ENCODE measurements at places on chromosomes 13 and 19.

- DNase-seq = no peak
Observed at GRCh38 chr13:83547043-83547442, 335.2 kb downstream of the SLITRK1 start.

- no peak for DNase-seq
Observed at GRCh38 chr13:106986687-106987426, 418.9 kb upstream of the ARGLU1 start.

GRCh38 chr19:51185069-51185867, 39.6 kb upstream of the CD33 start:
- DNase-seq = no peak

DNA sequence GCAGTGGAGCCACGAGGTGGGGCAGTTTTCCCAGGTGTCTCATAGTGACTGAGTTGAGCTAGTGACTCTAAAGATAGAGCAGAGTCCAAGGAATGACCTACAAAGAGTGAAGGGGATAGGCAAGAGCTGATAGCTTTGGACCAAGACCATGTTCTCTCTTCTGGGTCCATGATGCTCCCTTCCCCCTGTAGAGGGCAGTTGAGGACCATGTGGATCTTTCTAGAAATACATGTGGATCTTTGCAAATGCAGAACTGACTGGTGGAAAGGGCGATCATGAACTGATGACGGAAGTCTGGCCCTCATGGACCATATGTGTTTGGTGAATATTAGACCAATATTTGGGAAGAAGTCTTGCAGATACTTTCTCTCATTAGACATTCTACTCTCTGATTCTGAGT, 6.9 kb downstream of the PSG1 start:
- DNase-seq = no peak

DNA sequence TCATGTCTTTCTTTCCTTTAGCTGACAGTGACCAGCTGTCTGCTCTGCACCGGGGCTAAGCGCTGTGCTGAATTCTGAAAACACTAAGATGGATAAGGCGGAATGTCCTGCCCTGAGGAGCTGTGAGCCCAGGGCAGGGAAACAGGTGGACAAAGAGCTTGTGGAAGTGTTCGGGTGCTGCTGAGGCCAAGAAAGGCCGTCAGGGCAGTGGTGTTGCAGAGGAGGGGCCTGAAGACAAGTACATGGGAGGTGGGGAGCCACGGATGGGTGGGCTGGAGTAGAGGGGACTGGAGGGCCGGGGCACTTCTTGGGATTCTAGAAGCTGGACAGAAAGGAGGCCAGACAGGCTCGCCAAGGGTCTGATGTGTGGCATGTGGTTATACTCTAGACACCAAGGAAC, 66.2 kb upstream of the GPR183 start:
- DNase-seq = no peak

GRCh38 chr13:44573790-44574465, 2.2 kb downstream of the TSC22D1 start:
- peak; percentile 18 for DNase-seq

GRCh38 chr19:35642312-35642711, 767 bp downstream of the ETV2 start:
- no peak for DNase-seq

DNA sequence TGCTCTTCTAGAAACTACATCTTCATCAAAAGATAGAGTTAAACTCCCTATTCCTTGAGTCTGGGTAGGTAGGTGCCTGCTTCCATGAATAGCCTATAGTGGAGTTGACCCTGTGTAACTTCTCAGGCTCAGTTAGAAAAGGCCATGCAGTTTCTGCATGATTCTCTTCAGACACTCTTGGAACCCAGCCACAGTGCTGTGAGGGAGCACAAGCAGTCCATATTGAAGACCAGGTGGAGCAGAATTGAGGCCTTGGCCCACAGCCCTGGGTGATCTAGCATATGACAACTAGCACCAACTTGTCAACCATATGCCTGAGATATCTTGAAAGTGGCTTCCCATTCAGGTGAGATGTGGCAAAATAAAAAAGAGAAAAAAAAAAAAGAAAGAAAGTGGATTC, 10.3 kb upstream of the PAN3 start:
- no peak for DNase-seq
